ENCODE measurements at places on chromosomes 13 and 19. TPM values are rescaled to one million over a fixed set of nuclear protein-coding genes. Genes with fewer than 3 reads are reported as not detected.

The CNFN gene
- not detected for total RNA-seq

The KLK15 gene
- not detected for total RNA-seq

The PDE4C gene
- 0.26 TPM for total RNA-seq

The AP1M1 gene
- 76.1 TPM for total RNA-seq

The ZNF441 gene
- total RNA-seq = 20.5 TPM

The MISP gene
- not detected for total RNA-seq

The CEACAM8 gene
- total RNA-seq = not detected

The SHFL gene
- 22.4 TPM for total RNA-seq

Measured in aortic smooth muscle cell (primary cell).